ENCODE measurements at places on chromosomes 12 and 14.
A peak's percentile ranks its signal among the peaks of the same experiment; 100 is the strongest.

- DNase-seq: no peak
These were observed 335.3 kb downstream of the NPAS3 start for GRCh38 chr14:33273978-33274377.

DNA sequence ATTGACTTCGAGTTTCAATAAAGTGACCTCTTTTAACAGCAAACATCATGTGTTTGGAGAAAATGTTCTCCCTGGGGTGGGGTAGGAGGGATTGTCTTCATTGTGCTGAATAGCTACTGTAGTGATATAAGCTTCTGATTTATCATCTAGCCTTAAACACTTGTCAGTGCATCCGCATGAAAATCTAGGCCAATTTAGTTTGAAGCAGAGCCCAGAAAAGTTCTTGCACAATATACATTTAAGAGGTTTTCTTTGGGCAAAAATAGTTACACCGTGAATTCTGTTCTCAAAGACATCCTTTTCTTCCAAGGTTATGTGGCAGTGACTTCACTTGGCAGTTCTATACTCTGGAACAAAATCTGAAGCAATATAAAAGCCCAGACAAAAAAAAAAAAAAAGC is 136.0 kb upstream of the IFNG-AS1 start:
- no peak for DNase-seq

GRCh38 chr12:3533703-3534386 is 42.8 kb downstream of the PRMT8 start:
- DNase-seq: no peak

DNA sequence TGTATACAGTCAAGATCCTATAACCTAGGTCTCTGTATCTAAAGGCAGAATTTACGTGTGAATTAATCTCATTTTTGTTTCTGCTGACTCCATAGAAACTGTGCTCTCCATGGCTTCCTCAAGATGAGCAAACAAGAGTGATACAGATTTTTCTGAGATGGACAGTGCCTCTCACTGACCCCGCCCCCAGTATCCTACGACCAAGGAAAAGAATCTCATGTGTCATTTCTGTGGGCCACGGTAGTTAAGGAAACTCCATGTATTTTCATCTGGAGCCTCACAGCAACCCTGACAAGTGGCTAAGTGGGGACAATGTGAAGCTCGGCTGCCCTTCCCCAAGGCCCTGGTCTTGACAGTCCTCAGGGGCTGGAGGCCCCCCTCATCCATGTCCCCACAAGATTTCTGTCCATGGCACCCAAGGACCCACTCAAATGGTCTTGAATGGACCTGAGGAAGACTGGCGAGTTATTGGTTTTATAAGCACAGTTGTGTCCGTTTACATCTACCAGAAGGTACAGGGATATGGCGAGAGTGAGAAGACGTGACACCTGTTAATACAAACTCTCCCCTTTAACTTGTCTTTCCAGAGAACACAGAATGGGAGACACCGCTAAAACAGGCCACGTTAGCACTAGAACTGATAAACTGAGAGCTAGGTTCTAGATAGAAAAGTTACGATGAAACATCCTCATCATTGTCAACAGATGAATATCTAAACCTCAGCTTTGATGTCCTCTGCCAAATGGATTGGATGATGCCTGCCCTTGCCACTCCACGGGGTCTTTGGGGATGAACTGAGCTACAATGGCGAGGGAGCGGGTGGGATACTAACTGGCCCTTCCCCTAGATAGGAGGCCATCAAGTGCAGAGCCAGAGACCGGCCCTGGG is 108.4 kb upstream of the EGLN3 start:
- no peak for DNase-seq

DNA sequence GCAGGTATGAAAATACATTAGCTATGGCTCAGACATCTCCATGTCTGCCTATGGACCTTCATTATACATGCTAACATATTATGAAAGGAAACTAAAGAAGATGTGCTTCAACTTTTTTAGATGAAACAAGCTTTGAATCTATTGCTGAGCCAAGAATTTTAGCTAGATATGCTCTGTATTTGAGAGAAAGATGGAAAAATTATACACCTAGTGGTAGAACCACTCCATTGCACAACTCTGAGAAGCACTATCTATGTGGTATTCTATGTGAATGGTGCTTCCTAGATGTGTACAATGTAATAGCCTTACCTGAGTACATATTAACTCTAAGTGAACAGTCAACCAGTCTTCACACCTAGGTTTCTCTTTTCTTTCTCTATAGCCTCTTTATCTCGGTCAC is 17.3 kb downstream of the EPYC start:
- DNase-seq: no peak

- no peak for DNase-seq
These were observed 49.2 kb downstream of the BRMS1L start for GRCh38 chr14:35875296-35875695.

DNA sequence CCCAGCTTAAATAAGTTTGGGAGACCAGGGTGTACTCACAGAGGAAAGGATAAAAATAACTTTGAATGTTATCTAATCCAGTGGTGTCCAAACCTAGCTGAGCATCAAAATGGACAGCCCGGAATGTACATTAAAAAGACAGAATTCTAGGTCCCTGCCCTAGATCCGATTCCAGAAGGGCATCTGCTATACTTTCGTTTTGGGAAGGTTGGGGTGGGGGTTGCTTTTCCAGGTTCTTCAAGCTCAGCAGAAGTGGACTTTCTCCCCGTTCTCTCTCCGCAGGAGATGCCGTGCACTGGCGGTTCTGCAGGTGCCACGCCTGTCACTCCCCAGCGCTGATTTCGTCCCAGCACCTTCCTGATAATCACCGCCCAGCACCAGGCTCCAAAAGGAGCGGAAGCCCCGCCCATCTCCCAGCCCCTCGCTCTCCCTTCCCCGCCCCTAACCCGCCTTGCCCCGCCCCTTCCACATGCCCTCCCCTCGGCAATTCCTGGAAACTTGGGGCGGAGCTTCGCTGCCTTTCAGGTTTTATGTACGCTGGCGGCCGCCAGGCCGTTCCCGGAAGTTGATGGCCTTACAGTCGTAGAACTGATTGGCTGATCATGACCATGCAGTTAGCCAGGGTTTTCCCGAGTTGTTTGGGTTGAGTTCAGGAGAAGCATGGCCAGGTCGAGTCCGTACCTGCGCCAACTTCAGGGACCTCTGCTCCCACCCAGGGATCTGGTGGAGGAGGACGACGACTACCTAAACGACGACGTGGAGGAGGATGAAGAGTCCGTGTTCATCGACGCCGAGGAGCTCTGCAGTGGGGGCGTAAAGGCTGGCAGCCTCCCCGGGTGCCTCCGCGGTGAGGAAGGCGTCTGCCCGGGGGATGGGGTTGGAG is at the start of gene HELB:
HELB (plus strand) TSS at position 550 of the 883 bp plus-strand sequence; CDS start at position 661, 111 bp downstream.
- peak; percentile 91 for DNase-seq

- no peak for DNase-seq
These were observed 28.5 kb downstream of the WNK1 start for GRCh38 chr12:780750-781379.

GRCh38 chr14:64646103-64646502 is 58.1 kb upstream of the PLEKHG3 start:
- no peak for DNase-seq

DNA sequence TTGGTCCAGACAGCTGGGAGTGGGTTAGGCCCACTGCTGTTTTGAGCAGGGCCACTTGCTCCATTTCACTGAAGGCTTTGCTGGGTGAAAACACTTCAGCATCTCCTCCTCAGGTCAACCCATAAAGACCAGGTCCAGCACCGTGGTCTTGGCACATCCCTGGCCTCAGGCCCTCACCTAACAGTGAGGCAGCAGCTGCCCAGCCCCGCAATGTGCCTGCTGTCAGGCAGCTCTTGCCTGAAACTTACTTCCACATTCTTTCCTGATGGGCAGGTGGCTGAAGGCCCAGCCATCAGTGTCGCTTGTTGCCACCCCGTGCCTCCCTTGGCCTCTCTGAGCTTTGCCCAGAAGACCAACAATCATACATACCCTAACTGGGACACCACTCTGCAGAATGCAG is 54.4 kb downstream of the ANAPC7 start:
- DNase-seq: no peak

- no peak for DNase-seq
These were observed 662 bp upstream of the ATP2A2 start for GRCh38 chr12:110280392-110280778.
